Germinal center (tissue), 1 donor: ENCODE measurements at places on chromosomes 6 and 20.

DNA sequence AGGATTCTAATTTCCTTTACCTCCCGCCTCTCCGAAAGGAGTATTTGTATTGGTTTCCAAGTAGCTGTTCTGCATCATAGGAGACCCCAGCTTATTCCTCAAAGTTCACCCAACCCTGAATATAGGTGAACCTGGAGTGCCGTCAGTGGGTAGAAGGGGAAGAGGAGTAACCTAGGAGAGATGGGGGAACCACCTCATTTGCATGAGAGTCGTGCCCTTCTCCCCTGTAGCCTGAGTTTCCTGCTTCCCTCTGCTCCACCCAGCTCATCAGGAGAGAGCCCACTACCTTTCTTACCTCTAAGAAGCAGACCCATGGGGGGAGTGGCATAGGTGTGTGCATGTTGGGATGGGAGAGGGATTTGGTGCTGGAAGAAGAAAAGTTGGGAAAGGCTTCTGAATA lies 17.3 kb upstream of the WFDC2 start:
- no peak for DNase-seq

DNA sequence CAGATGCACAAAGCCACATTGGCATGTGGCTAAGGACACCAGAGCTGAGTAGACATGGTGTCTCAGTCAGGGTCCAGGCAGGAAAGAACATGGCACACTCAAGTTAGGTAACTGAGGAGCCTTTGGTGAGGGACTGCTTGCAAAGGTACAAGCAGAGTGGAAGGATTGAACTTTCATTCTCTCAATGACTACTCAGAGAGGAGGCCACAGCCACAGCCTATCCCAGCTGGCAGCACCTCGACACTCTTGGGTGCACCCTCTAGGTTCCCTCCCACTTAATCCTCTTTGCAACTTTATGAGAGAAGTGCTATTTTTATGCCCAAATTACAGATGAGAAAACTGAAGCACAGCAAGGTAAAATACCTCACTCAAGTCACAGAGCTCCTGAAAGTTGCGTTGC lies 73.4 kb downstream of the ISM1 start:
- DNase-seq: no peak

DNA sequence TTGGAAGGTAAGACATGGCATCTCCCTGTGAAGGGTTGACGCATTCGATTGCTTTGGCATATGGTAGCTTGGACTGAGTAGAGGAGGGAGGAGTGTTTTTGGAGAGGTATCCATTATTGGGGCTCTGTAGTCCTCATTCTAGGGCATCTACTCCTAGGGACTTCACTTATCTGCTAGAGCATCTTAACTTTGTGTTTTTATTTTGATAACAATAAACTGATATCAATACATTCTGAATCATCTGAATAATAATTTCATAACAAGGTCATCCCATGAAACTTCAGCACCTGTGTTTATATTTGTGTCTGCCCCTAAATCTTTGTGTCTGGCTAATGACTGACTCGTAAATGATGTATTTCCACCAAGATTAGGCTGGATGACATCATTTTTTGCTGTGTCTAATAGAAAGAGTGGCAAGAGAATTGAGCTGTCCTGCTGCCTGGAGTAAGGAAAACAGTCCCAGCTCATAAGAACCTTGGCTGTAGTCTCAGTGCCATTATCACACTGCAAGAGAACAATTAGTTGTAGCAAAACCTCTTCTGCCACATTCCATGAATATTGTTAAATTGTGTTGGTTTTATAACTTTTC lies 288.5 kb downstream of the PRL start:
- DNase-seq: no peak

GRCh38 chr6:155654474-155654873 lies 198.8 kb upstream of the NOX3 start:
- no peak for DNase-seq

GRCh38 chr6:116133453-116133852 lies 7.5 kb upstream of the COL10A1 start:
- no peak for DNase-seq

DNA sequence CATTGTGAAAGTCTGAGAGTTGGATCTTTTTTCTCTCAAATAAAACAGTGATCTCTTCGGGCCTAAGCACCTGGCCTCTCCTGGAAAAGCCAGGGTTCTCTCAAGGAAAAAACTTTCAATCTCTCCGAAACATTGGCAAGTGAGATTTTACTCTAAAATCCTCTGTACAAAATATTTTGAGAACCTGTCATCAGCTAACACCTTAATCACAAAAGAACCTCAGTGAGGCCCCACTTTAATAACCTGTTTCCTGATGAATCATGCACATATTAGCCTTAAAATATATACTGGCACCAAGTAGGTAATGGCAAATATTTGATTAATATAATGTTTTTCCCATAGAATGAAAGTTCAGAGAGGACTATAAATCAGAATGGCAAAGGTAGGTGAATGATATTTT lies 177.9 kb downstream of the FRK start:
- no peak for DNase-seq

GRCh38 chr6:31792761-31793171 lies 2.8 kb downstream of the VARS1 start:
- no peak for DNase-seq
